ENCODE measurements at places on chromosomes 1 and 21.
A peak's percentile ranks its signal among the peaks of the same experiment; 100 is the strongest.

DNA sequence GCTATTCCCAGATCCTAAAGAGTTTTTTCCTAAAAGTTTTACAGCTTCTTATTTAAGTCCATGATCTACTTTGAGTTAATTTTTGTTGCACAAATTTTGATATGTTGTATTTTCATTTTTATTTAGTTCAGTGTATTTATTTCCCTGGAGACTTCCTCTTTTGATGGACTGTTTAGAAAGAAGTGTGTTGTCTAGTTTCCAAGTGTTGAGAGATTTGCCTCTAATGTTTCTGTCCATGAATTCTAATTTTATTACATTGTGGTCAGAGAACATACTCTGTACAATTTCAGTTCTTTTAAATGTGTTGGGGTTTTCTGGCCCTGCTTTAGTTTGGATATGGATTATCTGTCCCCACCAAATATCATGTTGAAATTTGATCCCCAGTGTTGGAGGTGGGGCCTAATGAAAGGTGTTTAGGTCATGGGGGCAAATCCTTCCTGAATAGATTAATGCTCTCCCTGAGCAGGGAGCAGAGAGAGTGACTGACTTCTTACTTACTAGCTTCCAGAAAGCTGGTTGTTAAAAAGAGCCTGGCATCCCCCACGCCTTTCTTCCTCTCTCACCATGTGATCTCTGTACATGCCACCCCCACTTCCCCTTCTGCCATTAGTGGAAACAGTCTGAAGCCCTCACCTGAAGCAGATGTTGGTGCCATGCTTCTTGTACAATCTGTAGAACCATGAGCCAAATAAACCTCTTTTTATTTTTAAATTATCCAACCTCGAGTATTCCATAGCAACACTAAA lies 4.6 kb downstream of the CHD1L start:
- peak; percentile 69 for DNase-seq

GRCh38 chr1:99850459-99851291 lies 514 bp downstream of the AGL start:
- peak; percentile 36 for DNase-seq

- no peak for DNase-seq
These were observed 29.0 kb upstream of the ABCG1 start for GRCh38 chr21:42189860-42190485.

DNA sequence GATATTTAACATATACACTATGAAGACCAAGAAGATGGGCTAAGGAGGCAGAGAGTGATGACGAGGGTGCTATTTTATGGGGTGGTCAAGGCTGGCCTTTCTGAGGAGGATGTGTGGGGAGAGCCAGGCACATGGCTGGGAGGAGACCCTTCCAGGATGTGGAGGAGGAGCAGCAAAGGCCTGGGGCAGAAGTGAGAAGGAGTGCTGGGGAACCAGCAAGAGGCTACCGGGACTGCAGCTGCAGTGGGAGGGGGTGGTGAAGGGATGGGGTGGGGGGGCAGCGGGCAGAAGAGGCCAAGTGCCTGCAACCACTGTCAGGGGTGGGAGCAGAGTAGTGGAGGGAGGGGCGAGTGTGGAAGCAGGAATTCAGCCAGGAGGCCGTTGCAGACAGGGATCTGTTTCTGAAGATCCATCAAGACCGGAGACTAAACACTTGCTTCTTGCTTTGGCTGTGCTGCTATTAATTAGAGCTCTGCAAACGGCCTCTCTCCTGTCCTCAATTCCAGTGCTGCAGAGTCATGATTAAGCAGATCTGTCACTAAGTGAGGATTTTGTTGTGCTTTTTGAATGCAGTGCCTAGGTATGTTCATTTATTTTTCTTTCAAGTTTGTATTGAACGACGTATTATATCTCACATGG lies 89.9 kb downstream of the IER5 start:
- no peak for DNase-seq

DNA sequence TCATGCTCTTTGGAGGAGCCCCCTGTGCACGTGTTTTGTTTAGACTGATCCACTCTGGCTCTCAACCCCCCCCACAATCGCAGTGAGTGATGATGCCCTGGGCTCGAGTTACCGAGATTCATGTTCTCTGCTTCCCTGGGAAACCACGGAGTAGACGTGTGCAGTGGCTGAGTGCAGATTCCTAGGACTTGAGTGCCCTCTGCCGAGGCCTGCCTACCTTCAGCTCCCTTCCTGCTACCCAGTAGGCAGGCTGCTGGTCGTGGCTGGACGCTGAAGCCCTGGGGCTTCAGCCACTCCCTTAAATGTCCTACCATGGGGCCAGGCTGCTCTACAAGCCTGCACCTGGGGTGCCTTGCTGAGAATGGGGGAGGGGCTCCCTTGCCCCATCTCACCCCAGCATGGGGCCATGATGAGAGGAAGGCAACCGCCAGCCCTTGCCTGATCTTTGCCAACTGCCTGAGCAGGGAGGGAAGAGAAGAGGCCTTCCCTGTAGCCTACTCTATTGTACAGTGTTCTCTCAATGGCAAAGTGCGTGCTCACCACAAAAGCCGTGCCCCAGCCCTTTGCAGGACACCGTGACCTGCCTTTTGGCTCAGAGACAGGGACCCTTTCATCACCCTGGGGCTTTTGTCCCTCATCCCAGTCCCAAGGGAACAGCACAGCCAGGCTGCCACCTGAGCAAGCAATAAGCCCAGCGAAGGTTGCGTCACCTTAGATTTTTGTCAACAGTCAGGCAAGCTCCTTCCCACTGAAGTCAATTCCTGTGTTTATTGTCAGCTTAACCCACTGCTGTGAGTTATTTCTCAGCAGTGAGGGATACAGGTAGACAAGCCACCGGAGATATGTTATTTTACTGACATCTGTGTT lies 4.1 kb upstream of the GRIK3 start:
- DNase-seq: no peak

GRCh38 chr1:210792250-210793102 lies 341.5 kb downstream of the KCNH1 start:
- DNase-seq: no peak

- peak; percentile 56 for DNase-seq
These were observed 2.7 kb downstream of the USP25 start for GRCh38 chr21:15732290-15732995.

DNA sequence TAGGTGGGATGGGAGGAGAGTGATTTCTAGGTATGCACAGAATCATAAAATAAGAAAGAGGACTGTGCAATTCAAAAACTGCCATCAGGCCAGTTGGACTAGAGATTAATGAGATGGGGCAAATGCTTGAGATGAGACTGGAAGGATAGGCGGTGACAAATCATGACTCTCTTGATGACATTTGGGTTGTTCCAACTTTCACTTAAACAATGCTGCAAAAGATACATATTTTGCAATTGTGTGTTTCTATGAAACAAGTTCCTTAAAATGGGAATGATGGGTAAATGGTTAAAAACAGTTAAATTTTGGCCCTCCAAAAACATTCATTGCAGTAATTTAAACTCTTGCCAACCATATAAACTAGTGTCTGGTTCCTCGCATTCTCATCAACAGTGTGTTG lies 55.2 kb downstream of the RNASEL start:
- peak; percentile 17 for DNase-seq

GRCh38 chr1:211750599-211750998 lies 75.2 kb upstream of the NEK2 start:
- no peak for DNase-seq

GRCh38 chr21:32674731-32675130 lies 53.1 kb downstream of the SYNJ1 start:
- no peak for DNase-seq

GRCh38 chr1:87956072-87956471 lies 627.4 kb downstream of the LMO4 start:
- DNase-seq: no peak

- DNase-seq: peak; percentile 90
These were observed 138.5 kb downstream of the CLIC6 start for GRCh38 chr21:34807146-34807880.

DNA sequence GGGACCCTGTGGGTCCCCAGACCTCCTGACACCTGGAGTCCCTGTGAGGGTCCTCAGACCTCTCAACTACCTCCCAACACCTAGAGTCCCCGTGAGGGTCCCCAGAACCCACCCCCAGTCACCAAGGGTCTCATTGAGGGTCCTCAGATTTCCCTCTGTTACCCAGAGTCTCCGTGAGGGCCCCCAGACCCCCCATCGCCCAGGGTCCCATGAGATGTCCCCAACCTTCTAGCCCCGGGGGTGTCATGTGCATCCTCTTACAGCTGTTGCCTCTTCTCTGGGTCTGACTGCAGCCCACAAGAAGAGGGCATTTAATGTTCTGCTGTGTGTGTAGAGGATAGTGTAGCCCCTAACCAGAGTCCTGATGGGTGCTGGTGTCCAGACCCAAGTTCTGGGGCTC lies 2.0 kb upstream of the GJC2 start:
- DNase-seq: no peak

- peak; percentile 7 for DNase-seq
These were observed 44.5 kb downstream of the MARK1 start for GRCh38 chr1:220572416-220572815.

DNA sequence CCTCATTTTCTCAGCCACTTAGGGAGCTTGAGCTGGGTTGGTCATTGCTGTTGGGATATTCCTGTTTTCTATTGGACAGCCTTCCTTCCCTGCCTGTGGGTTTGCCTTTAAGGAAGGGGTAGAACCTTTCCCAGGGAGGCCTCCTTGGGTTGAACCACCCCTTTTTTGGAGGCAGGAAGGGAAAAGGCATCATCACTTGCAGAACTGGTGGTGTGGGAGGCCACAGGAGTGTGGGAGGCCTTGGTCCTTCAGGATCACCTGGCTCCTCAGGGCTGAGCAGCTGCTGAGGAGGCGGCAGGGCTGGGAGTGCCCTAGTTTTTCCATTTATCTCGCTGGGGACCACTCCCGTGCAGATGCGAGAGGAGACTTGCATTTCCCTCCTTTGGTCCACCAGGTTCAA lies 667 bp upstream of the CYB561D1 start:
- DNase-seq: no peak

DNA sequence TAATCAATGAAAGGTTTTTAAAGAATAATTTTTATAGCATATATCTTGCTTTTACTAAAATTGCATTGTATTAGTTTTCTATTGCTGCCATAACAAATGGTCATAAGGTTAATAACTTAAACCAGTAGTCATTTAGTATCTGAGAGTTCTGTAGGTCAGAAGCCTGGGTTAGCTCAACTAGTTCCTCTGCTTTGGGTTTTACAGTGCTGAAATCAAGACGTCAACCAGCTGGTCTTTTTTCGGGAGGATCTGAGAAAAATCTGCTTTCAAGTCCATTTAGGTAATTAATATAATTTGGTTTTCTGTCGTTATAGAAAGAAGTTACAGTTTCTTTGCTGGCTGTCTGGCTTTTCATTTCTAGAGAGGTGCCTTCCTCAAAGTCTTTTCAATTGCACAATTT lies 577.7 kb downstream of the MRPL39 start:
- DNase-seq: no peak

GRCh38 chr1:220371324-220371723 lies 99.1 kb upstream of the RAB3GAP2 start:
- no peak for DNase-seq

DNA sequence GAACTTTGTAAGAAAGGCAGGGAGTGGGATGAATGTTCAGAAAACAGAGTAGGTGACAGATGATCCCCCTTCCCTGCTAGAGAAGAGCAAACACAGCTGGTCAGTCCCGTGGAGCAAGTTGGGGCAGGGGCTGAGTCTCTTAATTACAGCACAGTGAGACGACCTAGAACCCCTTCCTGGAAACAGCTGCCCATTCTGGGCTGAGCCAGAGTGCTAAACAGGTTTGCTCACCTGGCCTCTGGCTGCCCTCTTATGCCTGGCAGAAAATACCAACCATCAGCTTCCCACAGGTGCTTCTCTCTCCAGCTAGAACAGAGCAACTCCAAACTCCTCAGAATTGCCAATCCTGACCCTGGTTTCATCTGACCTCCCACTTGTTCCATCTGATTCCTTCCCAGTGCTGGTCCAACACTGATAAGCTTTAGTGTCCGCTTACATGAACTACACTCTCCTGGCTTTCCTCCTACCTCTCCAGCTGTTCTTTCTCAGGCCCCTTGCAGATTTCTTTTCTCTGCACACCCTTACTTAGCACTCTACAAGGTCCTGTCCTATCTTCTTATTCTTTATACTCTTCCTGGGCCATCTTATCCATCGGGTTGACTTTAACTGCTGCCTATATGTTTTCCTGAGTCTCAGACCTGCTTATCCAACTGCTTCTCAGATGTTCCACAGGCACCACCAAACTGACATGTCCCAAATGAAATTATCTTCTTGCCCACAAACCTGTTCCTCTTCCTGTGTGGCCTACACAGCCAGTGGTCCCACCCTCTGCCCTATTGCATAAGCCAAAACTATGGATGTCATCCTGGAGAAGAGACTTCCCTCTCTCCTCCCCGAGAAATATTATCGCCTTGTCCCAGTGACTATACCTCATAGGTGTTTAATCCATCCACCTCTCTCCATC lies 22.6 kb upstream of the COL9A2 start:
- peak; percentile 68 for DNase-seq

Measured in suppressor macrophage treated with lipopolysaccharide for 1 hour (primary cell).